Stimulated activated CD8-positive, alpha-beta memory T cell treated with anti-CD3 and anti-CD28 coated beads, Interleukin-15, amount 100 ng/mL, for 4 hours (primary cell): ENCODE measurements at places on chromosomes 2 and 18.

DNA sequence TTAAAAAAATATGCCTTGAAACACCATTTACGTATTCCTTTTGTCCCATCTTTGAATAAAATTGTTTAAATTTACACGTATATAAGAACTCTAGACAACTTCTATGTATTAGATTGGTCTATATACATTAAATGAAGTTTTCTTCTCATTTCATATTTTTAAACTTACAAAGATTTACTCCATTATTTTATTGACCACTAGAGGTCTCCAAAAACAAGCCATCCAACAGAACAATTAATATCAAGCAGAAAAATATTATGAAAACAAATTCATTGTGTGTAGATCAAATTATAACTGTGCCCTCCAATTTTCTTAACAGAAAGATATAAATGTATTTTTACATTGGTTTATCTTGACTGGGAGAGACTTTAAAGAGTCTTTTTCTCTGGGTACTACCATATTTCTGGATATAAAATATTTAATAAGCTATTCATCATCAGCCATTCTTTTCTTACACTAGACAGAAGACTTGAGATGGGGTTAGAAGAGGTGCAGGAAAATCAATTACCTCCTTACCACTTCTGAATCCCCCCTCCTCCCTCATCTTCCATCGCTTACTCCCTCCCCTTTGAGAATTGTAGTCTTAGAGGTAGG is 66.5 kb downstream of the DPP4 start:
- DNase-seq: no peak

GRCh38 chr2:197239434-197239833 is 71.1 kb downstream of the ANKRD44 start:
- DNase-seq: no peak

DNA sequence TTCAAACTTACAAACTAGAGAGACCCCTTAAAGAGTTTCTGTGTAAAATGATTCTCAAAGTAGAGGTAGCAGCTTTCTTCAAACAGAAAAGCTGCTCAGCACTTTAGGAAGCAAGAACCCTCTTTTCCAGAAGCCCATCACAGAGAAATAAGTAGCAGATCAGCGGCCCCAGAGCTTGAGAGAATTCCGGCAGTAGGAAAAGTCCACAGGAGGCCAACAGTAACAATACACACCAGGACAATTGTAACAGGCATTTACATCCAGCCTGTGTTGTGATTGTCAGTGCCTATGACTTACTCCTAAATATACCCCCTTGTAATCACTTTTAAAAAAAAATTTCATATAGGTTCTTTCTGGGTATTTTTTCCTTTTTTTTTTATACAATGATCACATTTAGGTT is 161.4 kb upstream of the ACVR2A start:
- no peak for DNase-seq

- no peak for DNase-seq
Observed at GRCh38 chr18:57523171-57523956, 63.1 kb downstream of the FECH start.

GRCh38 chr18:23071285-23071684 is 64.0 kb upstream of the CABLES1 start:
- peak; percentile 71 for DNase-seq

DNA sequence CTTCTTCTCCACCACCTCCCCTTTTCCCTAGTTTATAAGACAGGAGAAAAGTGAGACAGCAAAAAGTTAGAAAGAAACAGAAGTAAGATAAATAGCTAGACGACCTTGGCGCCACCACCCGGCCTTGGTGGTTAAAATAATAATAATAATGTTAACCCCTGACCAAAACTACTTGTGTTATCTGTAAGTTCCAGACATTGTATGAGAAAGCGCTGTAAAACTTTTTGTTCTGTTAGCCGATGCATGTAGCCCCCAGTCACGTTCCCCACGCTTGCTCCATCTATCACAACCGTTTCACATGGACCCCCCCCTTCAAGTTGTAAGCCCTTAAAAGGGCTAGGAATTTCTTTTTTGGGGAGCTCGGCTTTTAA is 1.5 kb upstream of the BUB1 start:
- DNase-seq: no peak

- DNase-seq: no peak
Observed at GRCh38 chr18:24446453-24446852, 14.0 kb upstream of the HRH4 start.

DNA sequence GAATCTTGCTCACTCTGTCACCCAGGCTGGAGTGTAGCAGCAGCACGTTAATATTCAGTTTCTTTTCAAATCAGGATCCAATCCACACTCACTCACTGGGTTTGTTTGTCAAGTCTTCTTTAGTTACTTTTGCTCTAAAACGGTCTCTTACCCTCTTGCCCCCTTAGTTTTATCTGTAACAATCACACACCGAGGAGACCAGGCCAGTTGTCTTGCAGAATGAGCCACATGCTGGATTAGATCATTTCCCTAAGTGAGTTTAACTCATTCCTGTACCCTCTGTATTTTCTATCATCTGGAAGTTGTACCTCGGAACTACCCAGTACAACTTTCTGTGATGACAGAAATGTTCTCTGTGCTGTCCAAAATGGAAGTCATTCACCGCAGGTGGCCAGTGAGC is 20.7 kb upstream of the TOGARAM2 start:
- no peak for DNase-seq

DNA sequence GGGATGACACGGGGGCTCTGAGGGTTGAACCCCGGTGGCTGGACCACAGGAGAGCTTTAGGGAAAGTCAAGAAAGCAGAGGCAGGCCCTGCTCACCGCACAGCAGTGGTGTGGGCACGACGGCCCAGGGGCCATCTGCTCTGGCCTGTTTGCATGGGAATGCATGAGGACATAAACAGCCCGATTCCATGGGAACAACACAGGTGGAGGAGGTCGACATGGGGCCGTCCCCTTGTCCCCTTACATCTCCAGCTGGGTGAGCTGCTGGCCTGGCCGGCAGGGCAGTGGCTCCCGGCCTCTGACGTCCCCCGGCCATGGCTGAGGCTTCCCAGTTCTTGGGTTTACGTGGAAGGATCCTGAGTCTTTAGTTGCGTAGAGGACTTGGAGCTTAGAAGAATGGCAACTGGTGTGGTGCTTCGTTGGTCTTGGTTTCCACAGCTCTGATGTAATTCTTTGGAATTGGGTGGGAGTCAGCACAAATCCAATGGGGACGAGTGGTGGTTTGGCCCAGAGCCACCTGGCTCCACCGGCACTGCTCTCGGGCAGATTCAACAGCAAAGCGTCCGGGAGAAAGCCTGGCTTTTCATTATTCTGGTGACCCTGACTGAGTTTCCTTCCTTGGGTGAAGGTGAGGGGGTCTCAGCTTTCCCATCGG is 98.3 kb upstream of the HDAC4 start:
- no peak for DNase-seq

GRCh38 chr2:193695367-193695766 is 1500.6 kb upstream of the TMEFF2 start:
- no peak for DNase-seq

DNA sequence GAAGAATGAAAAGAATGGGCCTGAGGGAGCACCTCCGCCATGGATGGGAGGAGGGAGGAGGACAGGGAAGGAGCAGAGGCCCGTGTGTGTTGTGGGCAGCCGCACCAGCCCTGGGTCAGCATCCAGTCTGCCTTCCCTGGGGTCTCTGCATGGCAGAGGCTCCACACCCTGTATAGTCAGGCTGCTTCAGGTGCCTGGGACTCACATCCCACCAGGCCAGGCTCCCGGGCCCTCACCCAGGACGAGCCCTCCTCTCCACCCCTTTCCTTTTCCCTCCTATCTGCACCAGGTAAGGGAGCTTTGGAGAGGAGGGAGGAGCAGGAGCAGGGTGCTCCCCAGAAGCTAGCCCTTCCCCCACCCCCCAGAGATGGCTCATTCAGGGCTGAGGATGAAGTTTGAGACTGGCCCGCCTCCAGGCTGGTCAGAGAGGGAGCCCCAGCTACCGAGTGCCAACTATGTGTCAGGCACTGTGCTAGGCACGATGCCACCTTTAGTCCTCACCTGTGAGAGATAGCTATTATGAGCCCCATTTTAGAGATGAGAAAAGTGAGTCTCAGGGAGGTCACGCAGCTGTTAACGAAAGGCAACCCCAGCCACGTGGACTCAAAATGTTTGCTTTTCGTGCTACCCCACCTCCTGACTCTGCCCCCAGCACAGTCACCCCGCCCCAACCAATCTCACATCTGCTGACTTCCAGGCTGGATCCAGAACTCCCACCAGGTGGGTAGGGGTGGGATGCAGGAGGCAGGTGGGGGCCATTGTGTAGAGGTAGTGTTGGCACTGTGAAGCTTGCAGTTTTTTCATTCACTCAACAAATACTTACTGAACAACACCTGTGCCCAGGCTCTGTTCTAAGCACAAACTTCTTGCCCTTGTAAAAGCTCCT is 242.1 kb downstream of the DYSF start:
- DNase-seq: no peak

DNA sequence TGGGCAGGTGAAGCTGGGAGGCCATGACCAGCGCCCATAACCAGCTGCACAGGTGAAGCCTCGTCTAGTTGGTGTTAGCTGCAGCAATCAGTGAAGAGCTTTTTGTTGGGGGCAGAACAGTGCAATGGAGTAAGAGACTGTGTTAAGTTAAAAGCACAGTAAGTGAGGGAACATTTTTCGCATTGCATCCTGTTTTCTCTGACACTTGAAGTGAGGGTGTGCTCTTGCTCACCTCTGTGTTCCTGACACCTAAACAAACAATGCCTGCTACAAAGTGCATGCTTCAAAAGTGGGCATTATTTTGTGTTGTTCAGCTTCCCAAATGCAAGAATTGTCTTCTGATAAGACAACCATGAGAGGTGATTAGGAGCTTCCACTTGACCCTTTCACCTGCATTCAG is 324.0 kb upstream of the ACVR2A start:
- DNase-seq: no peak

DNA sequence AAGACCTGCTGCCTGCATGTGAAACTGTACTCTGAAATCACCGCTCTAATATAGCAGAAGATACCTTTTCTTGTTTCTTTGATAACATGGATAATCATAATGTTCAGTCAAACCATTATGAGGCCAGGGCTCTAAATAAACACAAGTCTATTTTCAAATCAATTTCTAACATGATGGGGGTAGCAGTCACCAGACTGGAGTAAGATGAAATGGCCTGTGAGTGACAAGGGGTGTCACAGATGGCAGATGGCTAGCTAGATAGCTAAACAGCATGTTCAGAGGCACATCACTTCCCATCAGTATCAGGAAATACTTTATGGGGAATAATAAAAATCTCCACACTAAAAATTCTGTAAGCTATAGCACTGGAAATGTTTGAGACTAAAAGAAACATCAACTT is 14.0 kb downstream of the MBD2 start:
- no peak for DNase-seq

DNA sequence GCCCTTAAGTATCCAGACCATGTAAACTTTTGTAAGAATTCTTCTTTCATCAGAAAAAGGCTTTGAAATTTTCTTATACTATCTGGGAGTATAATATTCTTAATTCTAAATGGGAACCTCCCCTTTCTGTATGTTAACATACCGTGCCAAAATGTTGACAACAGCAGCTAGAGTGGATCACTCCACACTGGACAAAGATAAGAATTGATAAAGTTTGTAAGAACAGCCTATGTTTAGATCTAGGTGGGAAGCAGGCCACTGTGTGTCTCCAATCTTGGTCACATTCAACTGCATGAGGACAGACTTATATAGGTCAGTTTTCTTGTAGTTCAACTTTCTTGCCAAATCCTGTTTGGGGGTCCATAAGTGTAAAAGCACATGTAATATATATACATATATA is 235.7 kb downstream of the RPIA start:
- DNase-seq: no peak

DNA sequence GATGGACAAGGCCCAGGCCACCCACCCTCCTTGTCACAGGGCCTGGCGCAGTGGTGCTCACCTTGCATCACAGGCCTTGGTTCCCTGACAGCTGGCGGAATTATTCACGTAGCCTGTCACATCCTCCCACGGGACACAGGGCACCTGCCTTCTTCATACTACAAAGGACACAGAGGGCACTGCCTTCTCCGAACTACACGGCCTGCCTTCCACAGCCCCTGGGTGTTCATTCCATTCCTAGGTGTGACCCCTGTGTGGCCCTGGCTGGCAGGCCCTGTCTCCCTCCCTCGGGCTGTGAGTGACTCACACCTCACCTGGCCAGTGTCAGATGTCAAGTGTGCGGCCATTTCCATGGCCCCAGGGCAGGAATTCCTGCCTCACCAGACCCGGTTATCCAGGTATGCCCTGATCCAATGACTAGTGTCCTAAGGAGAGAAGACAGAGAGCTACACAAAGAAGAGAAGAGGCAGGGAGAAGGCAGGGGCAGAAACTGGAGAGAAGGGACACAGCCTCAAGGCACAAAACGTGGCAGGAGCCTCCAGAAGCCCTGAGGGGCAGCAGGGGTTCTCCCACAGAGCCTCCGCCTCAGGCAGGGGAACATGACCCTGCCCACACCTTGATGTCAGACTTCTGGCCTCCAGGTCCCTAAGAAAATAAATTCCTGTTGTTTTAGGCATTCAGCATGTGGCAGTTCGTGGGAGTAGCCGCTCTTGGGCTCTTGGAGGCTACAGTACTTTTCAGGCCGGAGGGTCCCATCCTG is 43.4 kb downstream of the MBP start:
- DNase-seq: no peak

DNA sequence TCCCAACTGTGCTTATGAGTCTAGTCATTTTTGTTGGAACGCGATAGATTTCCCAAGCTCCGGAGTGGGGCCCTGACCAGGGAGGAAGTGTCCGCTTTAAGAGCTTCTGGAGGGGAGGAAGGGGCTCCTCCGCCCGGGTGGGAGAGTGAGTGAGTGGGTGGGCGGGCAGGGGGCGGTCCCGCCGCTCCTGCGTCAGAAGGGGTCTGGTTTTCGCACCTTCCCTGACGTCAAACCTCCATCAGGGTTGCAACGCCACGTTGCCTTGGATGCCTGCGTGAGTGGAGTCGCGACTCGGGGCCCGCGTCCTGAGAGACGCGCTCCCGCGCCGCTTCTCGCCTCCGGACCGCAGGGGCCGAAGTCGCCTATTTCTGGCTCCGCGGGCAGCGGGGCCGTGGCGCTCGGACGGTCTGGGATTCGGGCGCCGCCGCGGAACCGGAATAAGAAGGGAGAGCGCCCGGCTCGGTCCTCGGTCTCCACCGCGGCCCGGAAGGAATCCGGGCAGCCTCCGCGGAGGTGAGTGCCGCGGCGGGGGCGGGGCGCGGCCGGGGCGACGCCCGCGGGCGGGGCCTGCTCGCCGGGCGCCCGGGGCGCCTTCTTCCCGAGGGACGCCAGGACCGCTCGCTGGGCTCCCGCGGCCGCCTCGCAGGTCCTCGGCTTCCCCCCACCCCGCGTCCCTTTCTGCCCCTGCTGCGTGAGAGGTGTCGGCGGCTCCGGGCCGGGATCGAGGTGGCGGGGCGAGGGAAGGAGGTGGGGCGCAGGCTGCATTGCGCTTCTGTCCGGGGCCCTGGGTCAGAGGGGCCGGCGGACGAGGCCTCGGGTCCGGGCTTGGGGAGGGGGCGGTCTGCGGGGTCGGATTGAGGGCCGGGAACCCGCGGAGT is at the start of gene ZDBF2:
Gene ZDBF2 (plus strand): TSS at position 230 of the 878 bp plus-strand sequence. CDS start 7,187 bp downstream, outside the sequence.
- DNase-seq: peak; percentile 6

GRCh38 chr2:218405746-218406208 is 6.1 kb downstream of the CTDSP1 start:
- no peak for DNase-seq
